Left renal pelvis (tissue), 4 donors: ENCODE measurements at places on chromosomes 4 and X. TPM values are rescaled to one million over a fixed set of nuclear protein-coding genes. Genes with fewer than 3 reads are reported as not detected.

TSPAN7 gene
- polyA plus RNA-seq, result 54.3 TPM

NR3C2 gene
- polyA plus RNA-seq, result 18.5 TPM

DMP1 gene
- not detected for polyA plus RNA-seq

HAUS7 gene
- 20.5 TPM for polyA plus RNA-seq

DGKK gene
- 5.0 TPM for polyA plus RNA-seq

RNF212 gene
- 19.2 TPM for polyA plus RNA-seq

ADH5 gene
- polyA plus RNA-seq, result 274 TPM

DRD5 gene
- 0.70 TPM for polyA plus RNA-seq

SLC26A1 gene
- polyA plus RNA-seq, result 14.9 TPM

GNRHR gene
- 0.62 TPM for polyA plus RNA-seq
